ENCODE measurements at places on chromosomes 13 and 19. TPM values are rescaled to one million over a fixed set of nuclear protein-coding genes. Genes with fewer than 3 reads are reported as not detected.

- no peak for DNase-seq
These were observed 148.9 kb upstream of the VSTM2B start for GRCh38 chr19:29376855-29377354.

- no peak for DNase-seq
These were observed 968 bp upstream of the KL start for GRCh38 chr13:33015241-33015668.

GRCh38 chr13:86185107-86185506 lies 385.9 kb upstream of the SLITRK6 start:
- no peak for DNase-seq

DNA sequence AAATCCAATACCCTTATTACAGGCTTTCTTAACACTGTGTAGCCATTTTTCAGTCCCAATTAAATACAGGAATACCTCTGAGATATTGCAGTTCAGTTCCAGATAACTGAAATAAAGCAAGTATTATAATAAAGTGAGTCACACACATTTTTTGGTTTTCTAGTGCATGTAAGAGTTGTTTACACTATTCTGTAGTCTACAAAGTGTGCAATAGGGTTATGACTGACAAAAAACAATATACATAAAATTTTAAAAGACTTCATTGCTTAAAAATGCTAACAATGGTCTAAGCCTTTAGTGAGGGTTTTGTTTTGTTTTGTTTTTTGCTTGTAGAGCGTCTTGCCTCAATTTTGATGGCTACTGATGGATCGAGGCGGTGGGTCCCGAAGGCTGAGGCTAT lies 434.4 kb upstream of the NBEA start:
- no peak for DNase-seq

GRCh38 chr19:39845584-39845932 lies 621 bp downstream of the FBL start:
- peak; percentile 79 for DNase-seq

- no peak for DNase-seq
These were observed 637.0 kb upstream of the SLC10A2 start for GRCh38 chr13:103703246-103703645.

- peak; percentile 87 for DNase-seq
These were observed 8.9 kb downstream of the ISYNA1 start for GRCh38 chr19:18428787-18429674.

DNA sequence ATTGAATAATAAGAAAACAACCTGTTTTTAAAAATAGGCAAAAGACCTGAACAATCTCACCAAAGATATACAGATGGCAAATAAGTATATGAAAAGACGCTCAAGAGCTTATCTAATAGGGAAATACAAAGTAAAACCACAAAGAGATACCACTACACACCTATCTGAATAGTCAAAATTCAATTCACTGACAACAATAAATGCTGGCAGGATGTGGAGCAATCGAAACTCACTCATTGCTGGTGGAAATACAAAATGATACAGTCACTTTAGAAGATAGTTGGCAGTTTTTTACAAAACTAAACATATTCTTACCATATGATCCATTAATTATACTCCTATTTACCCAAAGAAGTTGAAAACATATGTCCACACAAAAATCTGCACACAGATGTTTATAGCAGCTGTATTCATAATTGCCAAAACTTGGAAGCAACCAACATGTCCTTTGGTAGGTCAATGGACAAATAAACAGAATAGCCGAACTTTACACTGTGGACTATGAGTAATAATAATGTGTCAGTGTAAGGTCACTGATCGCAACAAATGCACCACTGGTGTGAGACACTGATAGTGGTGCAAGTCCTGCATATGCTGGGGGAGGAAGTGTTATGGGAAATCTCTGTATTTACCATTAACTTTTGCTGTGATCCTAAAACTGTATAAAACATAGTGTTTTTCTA lies 20.8 kb downstream of the ZC3H13 start:
- no peak for DNase-seq

DNA sequence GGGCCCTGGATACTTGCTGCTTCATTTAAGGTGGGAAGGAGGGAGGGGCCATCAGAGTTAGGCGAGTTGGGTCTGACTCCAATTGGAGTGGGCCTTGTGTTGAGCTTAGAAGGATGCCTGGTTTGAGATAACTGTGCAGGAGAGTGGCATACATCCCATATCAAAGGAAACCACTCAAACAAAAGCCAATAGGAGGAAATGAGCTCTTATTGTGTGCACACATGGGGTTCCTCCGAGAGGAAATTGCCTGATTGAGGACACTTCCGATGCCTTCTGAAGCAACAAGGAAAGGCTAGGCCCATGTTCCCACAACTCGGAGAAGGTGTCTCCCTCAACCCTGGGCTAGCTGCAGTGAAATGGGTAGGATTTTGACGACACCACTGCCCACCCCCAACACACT lies 19.6 kb downstream of the MBNL2 start:
- DNase-seq = no peak

DNA sequence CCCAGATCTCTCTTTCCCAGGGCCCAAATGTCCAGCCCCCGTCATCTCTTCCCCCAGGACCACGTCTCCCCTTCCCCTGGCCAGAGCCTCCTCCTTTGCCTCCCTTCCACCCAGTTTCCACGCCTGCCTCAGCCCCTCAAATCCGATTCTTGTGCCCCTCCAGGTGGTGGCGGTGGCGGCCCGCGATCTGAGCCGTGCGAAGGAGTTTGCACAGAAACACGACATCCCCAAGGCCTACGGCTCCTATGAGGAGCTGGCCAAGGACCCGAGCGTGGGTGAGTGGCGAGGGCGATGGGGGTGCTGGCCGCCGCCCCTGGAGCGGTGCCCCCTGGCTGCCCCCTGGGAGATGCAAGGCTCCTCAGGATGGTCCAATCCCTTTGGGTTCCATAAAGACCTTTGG lies 1.3 kb downstream of the DHDH start:
- DNase-seq = no peak

Gene ZGLP1
- 2.1 TPM for polyA plus RNA-seq

Gene MAN2B1
- polyA plus RNA-seq = 88.7 TPM

Gene ZNF222
- polyA plus RNA-seq = 5.4 TPM

Gene ZNF492
- not detected for polyA plus RNA-seq

Gene MTMR6
- 12.6 TPM for polyA plus RNA-seq

Gene AP1M2
- polyA plus RNA-seq = 15.0 TPM

Gene EVI5L
- polyA plus RNA-seq = 11.9 TPM

Gene APC2
- polyA plus RNA-seq = 0.03 TPM
